ENCODE measurements at places on chromosomes 3 and 15.

DNA sequence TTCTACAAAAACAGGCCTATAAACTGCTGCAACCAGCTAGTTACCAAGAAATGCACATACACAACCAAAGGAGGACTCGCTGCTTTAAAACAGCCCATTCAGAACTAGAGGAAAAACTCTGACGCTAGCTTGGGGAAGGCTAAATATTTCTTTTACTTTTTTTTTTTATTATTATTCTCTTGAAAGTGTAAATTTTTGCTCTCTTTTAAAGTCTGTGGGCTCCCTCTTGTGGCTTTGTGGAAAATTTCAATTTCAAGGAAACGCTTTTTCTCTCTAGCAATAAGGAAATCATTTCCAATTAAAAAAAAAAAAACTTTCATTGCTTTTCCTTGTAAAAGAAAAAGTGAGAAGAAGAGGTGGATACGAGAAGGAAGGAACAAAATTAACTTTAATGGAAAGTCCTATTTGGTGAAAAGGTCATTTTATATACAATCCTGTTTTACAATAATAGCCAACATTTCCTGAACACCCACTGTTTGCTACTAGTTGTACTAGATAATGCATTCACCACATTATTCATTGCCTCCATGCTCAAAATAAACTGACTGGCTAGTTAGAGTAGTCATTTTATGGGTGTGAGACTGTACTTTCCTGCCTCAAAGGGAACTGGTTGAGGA lies 51.2 kb upstream of the SAMMSON start:
- no peak for DNase-seq

- DNase-seq: no peak
These were observed 6.0 kb downstream of the PLOD2 start for GRCh38 chr3:146154995-146155394.

- no peak for DNase-seq
These were observed 32.0 kb upstream of the GBE1 start for GRCh38 chr3:81793410-81793809.

- no peak for DNase-seq
These were observed 30.4 kb downstream of the SLC41A3 start for GRCh38 chr3:126053513-126053912.

DNA sequence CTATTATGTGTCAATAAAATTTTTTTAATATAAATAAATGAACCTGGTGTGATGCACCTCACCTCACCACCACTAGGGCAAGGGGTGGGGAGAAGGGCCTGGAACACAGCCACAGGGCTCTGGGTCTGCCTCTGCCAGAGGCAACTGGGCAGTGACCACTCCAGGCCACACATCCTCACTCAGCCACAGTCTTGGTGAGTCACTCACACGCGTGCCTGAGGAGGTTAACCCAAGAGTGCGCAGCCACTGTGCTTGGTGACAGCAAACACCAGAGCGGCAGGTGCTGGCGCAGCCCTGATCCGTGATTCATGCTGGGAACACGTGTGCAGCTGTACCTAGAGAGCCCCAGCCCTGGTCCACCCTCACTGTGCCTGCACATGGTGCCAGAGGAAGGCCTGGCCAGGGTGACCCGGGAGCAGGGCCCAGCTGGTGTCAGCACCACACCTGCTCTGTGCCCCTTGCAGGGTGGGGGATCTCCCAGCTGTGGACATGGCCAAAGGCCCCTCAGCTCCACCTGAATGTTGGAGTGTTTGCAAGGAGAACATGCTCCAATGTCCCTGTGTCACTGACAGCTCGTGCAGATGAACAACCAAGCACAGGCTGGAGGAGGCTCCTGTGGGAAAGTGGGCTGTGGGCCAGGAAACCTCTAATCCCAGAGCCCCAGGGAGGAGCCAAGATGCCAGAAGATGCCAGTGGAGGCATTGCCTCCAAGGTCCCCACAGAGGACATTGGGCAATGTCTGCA lies 2.1 kb downstream of the SLC41A3 start:
- peak; percentile 41 for DNase-seq

DNA sequence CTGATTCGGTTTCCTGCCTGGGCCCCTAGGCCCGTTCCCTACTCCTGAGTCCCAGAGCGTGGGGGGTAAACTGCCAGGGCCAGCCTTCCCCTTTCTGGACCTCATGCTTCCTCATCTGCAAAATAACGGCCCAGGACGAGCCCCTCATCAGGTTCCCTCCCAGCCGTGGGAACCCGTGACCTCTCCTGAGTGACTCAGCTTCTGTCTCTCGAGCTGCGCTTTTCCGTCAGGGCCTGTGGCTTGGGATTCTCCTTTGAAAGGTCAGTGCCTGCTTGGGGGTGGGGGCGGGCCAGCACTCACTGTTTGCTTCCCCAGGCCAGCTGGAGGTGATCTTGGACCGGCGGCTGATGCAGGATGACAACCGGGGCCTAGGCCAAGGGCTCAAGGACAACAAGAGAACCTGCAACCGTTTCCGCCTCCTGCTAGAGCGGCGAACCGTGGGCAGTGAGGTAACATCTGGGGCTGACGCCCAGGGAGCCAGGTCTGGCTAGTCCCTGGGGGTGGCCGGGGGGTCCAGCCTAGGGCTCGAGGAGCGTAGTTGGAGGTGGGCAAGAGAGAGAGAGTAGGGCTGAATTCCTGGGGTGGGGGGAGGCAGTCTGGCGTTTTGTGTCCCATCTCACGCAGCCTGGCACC lies 12.8 kb downstream of the MAN2A2 start:
- no peak for DNase-seq

DNA sequence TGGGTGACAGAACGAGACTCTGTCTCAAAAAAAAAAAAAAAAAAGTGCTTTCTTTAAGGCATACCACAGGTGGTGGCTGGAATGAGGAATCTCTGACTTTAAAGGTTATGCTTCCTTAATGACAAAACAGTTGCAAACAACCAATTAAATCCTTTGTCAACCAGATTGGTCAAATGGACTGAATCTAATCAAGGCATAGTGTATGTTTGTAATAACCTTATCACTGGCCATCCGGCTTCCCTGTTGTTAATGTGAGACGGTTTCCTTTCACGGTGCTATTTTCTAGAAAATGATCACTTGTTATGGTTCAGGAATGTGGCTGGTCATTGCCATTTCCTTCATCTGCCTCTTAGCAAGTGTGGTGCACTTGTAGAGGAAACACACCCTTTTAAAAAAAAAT lies 75.9 kb downstream of the FLNB start:
- no peak for DNase-seq

GRCh38 chr15:73564255-73564654 lies 68.9 kb downstream of the NPTN start:
- no peak for DNase-seq

DNA sequence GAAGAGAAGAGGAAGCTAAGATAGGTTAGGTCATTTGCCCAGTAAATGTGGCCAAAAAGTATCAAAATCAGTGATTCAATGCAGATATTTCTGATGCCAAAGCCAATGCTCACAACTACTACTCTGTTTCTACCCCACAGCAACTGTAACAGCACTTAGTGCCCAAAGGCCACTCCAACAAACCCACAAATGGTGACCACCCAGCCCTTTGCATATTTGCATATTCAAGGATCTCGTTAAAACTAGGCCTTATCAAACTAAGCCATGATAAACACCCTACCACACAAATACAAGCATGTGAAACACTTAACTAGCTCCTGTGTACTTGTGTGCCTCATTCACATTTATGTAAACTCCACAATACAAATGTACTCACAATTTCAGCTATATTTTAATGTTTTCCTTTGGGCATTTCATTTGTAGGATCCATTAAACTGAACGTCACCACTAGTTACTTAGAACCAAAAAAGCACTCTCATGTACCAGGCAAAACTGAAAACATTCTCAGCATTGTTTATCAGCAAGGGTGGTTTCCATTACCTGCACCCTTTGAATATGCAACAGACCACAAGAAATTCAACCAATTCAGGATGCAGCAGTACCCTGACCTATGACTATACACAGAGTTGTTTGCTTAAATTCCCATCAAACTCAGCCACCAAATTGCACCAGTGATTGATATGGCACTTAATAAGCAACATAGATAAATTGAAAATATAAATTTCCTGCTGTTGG lies 111.2 kb upstream of the STT3B start:
- DNase-seq: no peak

- DNase-seq: no peak
These were observed 202.5 kb upstream of the CBLB start for GRCh38 chr3:106071306-106071705.

GRCh38 chr3:47259114-47259513 lies 23.5 kb downstream of the KIF9 start:
- no peak for DNase-seq

DNA sequence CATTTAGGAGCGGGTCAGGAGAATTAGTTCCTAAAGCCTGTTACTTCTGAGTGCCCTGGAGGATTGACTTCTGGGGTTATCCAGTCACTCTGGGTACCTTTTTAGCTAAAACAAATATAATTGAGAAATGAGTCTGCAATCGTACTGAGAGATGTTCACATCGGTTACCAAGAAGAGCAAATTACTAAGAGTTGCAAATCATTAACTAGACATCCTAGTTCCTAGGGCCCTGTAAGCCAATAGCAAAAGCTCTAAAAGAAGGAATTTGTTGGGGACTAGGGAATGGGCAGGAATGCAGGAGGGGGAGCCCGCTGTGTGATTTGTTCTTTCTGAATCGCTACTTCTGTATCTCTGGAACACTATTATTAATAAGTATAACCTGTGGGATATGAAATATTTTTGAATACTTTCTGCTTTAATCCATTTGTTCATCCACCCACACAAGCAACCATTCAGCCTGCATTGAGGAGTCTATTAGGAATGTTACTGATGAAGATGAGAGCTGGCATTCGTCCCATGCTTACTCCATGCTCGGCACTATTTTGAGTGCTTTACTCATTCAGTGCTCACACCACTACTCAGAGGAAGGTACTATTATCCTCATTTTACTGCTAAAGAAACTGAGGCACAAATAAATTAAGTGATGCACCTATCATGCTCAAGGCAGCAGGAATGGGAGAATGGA lies 31.5 kb upstream of the KY start:
- no peak for DNase-seq

GRCh38 chr15:55990516-55990915 lies 2.9 kb downstream of the NEDD4 start:
- no peak for DNase-seq

- DNase-seq: no peak
These were observed 13.4 kb downstream of the IFT57 start for GRCh38 chr3:108208831-108209230.

GRCh38 chr3:28867836-28868235 lies 413.0 kb upstream of the RBMS3 start:
- DNase-seq: no peak

DNA sequence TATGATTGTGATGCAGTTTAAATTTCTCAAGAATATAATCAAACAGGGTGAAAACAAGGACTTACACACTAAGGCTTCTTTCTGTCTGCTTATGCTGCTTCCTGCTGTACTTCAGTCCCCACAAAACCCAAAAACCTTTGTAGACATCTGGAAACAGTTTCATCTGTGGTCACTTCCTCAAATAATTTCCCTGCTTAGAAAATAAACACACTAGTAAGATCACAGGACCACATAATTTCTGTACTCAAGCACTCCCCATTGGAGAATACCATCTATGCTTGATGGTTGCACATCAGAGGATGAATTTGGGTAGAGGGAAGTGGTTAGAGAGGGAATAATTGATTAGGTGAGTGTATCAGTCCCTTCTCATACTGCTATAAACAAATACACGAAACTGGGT lies 266.2 kb downstream of the LSAMP start:
- no peak for DNase-seq

- no peak for DNase-seq
These were observed 475.2 kb upstream of the TGFBR2 start for GRCh38 chr3:30131191-30131590.

- no peak for DNase-seq
These were observed 1.4 kb downstream of the GYG1 start for GRCh38 chr3:148992635-148993255.

- DNase-seq: no peak
These were observed 170.5 kb downstream of the GREM1 start for GRCh38 chr15:32888221-32888761.

DNA sequence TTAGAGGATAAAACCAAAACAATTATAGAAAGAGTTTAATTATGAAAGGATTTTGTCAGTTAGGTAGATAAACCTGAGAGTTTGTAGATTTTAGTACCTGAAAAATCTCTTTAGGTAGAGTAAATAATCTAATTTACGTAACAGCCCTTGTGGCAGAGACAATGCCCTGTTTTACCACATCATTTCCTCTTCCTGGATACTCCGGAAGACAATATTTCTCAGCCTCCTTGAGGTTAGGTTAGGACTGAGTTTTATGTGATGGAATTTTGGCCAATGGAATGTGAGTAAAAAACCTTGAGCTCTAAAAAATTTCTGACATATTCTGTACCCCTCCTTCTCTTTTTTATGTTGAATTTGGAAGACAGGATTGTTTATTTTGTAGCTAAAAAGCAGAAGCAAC lies 50.7 kb upstream of the TPRG1 start:
- DNase-seq: no peak

DNA sequence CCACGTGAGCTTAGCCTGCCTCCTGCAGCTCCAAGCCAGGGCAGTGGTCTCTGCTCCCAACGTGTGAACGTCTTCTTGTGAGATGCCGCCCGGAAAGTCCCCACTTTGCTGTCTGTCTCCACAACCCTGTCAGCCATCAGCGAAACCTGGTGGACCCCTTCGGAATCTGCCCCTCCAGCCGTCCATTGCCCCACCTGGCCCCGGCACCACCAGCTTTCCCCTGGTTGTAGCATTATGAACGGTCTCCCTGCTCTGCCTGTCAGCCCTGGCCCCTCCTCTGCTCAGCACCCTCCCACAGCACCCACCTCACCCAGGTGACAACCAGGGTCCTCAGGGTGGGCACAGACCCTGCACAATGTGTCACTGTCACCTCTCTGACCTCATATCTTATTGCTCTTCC lies 71.1 kb downstream of the HMCES start:
- no peak for DNase-seq

DNA sequence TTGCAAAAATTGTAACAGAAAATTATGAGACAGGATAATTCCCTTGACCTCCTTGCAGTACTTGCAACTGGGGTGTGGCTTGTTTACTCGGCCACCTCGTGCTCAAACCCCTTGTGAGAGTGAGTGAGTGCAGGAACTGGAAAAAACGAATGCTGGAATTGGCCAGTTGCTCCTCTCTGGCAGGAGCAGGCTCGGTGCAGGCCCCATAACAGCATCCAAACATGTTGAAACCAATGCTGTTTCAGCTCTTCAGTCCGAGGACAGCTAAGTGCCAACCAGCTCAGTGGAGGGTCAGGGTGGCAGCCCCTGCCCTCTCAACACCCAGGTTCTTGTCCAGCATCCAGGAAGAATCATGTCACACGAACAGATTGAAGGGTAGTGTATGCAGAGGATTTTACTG lies 36.9 kb downstream of the METTL6 start:
- DNase-seq: no peak

DNA sequence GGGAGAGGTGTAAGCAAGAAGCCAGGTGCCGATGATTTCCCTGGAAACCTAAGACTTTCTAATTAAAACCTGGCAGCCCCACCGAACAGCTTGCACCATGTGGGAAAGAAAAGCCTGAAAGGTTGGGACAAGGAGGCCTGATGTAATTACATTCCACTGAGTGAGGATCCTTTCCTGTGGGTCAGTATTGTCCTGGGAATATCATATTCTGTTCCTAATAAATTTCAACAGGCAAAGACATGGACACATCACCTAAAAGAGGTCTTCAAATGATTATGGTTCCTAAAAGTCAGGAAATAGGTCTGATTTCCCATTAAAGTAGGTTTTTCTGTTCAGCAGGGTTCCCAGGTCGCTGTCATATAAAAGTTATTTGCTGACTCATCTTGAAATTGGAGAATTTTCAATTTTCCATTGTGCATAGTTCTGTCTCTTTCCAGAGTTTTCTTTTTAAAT lies 58.5 kb downstream of the DUT start:
- DNase-seq: no peak
